Left ventricle myocardium superior (tissue), 1 donor: ENCODE measurements at places on chromosomes 13 and 19. TPM values are rescaled to one million over a fixed set of nuclear protein-coding genes. Genes with fewer than 3 reads are reported as not detected.
A peak's percentile ranks its signal among the peaks of the same experiment; 100 is the strongest.

- no peak for DNase-seq
Observed at GRCh38 chr13:28684257-28684656, 25.3 kb downstream of the POMP start.

- no peak for DNase-seq
Observed at GRCh38 chr19:23101241-23101640, 15.6 kb upstream of the ZNF730 start.

GAS6 gene
- total RNA-seq = 210 TPM

DNA sequence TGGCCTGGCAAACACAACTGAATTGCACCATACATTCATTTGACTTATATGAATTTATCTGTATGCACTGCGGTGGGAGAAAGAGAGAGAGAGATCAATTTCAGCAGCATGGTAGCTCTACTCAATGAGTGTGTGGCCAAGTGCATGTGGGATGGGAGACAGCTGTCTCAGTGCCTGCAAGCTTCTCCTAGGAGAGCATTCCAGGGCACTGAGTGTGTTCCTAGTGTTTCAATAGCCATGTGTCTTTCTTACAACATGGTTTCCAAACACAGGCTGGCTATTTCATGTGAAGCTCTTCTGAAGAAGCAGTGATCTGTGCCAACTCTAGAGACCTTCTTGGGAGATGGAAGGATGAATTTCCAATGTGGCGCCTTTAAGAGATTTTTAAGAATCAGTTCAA is 43.5 kb downstream of the NEK5 start:
- DNase-seq = no peak

GRCh38 chr19:43555185-43555770 is 20.0 kb downstream of the XRCC1 start:
- DNase-seq = peak; percentile 53

C5AR1 gene
- total RNA-seq = 5.3 TPM

DNA sequence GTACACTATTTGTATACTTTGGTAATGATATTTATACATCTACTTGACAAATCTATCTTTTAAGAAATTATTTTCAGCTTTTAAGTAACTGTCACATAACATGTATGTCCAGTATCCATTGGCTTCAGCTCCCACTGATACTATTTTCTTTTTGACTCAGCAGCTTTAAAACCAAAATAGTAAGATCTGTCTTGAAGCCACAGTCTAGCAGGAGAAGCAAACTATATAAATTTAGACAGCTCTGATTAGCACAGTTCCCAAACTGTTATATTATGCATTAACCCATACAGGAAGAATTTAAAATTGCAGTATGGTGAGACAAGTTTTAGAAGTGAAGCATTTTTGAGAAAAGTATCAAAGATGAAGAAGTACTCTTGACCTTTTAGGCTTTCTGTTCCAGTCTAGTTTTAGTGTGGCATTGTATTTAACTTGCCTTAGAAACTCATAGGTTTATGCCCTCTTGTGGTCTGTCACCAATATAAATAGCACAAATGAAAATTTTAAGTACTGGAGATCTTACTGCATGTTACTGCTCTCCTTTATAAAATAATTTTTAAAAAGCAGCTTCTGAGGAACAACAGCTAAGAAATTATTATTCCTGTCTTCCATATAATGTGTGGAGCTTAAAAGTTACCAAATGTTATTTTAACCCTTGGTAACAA is 24.7 kb downstream of the URI1 start:
- DNase-seq = no peak

ZNF606 gene
- 14.1 TPM for total RNA-seq

DNA sequence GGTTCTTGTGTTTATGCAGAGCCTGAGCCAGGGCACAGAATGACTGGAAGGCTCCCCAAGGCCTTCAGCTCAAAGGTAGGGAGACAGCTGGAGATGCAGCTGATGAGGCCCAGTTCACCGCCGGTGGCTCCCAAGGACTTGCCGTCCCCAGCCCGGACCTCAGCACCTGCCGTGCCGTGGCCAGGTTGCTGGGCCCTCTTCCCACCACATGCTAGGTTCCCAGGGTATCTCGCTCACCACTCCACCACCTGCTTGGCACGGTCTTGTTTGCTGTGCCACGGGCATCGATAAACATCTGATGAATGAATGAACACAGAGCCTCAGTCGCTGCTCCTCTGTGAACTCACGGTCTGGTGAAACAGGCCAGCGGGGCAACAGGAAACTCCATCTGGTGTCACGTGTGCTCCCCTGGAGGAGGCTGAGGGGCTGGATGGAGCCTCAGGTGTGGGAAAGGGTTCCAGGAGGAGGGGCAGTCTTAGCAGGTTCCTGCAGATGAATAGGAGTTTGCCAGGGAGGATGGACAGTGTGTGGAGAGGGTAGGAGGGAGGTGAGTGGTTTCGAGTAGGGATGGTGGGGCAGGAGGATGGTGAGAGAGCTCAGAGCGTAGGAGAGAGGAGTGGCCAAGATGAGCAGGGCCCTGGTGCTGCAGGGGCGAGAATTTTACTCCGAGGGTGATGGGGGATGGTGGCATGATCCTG is 3.6 kb upstream of the KLK14 start:
- DNase-seq = no peak

KCTD4 gene
- not detected for total RNA-seq

LAIR1 gene
- total RNA-seq = 5.9 TPM

GRCh38 chr19:38209671-38210457 is 14.2 kb downstream of the DPF1 start:
- DNase-seq = peak; percentile 92

KLK14 gene
- 0.89 TPM for total RNA-seq
